Gastroesophageal sphincter (tissue), 4 donors: ENCODE measurements at places on chromosomes 7 and 10. TPM values are rescaled to one million over a fixed set of nuclear protein-coding genes. Genes with fewer than 3 reads are reported as not detected.

The LRRD1 gene
- total RNA-seq = not detected

The DGKB gene
- 32.4 TPM for total RNA-seq

The NRCAM gene
- 2.9 TPM for total RNA-seq

The CALN1 gene
- not detected for total RNA-seq

The HMX2 gene
- total RNA-seq = not detected

The RTKN2 gene
- total RNA-seq = not detected

The TUBB8 gene
- not detected for total RNA-seq

The VSIR gene
- total RNA-seq = 60.6 TPM

The CLEC5A gene
- total RNA-seq = 0.13 TPM

The ASIC3 gene
- total RNA-seq = 3.1 TPM

DNA sequence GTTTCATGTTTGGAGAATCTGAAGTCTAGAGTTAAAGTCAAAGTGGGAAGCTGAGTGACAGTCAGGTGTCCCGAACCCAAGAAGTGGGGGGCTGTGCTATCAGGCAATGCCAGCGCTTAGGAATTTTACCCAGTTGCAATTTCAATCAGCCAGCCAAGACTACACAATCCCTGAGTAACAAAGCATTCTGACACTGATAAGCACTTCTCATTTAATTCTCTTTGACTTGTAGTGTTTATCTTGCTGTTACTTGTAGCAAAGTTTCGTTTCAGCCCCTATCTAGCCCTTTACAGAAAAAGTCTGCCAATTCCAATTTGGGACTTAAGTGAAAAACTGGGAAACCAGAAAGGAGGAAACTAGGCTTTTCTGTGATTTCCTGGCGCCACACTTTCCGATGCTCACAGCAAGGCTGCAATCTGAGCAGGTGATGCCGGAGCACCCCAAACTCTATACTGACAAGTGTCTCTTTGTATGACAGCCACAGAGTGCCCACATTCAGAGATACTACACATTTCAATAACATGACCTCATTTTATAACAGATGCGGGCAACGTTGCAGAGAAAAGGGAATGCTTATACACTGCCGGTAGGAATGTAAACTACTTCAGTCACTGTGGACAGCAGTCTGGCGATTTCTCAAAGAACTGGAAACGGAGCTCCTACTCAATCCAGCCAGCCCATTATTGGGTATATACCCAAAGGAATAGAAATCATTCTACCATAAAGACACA is 61.0 kb downstream of the ITIH5 start:
- no peak for ATAC-seq

DNA sequence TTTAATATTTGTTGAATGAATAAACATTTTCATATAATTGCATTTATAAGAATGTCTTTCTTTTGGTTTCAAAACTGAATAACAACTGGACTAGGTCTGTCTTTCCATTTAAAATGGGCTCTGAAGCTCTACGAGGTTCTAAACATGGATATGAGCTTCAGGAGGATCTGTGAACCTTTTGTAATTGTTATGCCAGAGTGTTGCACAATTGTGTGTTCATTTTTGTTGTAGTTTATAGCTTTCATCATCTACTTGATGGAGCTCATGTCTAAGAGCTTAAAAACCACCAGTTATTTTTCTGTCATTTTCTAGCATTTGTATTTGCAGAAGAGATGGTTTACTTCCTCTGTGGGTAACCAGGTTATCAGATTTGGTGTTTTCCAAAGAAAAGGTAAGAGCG is 265.7 kb upstream of the NPY start:
- ATAC-seq = no peak

DNA sequence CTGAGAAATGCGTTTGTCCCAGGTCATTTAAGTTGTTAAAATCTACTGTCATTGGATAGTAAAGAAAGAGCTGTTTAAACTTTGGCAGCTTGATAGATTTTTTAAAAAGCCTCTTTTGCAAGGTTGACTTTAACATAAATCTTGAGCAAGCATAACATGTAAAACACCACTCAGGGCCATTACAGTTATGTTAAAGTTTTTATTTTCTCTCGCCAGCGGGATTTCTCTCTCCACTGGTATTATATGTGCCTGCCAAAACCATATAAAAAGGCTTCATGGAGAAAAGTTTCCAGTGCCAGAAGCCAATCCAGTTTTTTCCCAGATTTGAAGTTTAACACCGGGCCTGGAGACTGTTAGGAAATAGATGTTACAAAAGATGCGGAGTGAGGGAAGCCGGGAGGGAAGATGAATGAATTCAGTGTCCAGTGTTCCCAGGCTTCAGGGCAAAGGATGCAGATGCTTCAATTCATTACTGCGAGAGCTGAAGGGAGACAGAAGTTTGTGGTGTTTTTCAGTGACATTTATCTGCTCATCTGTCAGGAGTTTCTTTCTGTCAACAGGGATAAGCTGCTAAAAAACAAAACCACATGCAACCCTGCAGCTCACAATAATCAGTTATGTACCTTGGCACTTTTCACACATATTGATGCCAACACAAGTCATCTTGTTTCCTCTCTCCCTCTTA is 155.5 kb downstream of the SPAG6 start:
- ATAC-seq = no peak

DNA sequence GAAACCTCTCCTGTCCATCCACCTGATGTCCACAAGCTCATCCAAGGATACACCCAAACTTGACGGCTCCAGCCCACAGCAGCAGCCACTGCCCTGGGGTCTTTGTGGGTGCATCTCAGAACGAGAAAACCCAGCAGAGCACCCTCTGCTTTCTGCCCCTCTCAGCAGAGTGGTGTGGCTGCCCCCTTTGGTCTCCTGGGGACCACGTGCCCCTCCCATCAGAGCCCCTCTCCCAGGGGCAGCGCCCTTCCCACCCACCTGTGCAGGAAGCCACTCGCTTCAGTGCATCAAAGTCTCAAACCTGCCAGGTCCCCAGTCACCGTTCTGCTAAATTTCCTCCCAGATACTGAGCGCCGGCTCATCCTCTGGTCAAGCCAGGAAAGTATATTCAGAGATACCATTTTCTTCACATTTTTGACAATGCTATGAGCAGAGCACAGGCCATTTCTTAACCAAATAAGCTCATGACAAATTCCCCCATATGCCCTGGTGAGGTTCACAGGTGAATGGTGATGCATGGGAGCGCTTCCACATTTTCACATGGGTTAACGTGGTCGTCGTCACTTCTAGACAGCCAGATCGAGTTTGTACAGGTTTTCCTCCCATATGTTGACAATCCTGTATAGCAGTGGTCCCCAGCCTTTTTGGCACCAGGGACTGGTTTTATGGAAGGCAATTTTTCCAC is 32.4 kb downstream of the CAMK2B start:
- ATAC-seq = no peak

DNA sequence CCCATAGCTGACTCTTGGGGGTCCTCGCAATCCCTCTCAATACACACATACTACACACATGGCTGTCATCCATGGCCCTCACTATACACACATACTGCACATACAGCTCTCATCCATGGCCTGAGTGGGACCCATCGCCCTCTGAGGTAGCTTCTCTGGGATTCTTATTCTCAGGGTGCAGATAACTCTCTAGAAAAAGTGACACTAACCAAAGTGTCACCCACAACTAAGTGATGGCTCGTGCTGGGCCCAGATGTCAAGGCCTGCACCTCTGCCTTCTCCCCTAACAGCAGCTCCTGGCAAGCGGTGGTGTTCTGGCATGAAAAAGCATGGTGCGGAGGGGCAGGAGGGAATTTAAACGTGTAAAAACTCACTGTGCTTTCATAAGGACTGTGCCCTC is 62.7 kb upstream of the ZPBP start:
- no peak for ATAC-seq

DNA sequence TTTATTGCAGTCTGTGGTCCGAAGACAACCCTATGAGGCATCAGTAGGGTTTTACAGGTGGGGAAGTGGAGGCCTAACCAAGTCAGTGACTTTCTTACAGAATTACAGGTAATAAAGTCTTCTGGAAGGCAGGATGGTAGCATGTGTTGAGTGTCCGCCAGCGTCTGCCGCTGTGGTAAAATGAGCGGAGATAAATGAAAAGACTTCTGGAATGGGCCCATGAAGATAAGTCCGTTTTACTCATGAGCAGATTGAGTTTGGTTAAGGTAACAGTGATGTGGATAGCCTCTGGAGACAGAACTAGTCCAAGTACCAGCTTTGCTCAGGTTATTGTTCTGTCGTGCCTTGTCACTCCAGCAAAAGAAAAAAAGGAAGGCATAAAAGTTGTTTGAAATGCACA is 966 bp downstream of the FBH1 start:
- ATAC-seq = no peak

GRCh38 chr7:65722361-65722792 is 150.5 kb upstream of the VKORC1L1 start:
- no peak for ATAC-seq

DNA sequence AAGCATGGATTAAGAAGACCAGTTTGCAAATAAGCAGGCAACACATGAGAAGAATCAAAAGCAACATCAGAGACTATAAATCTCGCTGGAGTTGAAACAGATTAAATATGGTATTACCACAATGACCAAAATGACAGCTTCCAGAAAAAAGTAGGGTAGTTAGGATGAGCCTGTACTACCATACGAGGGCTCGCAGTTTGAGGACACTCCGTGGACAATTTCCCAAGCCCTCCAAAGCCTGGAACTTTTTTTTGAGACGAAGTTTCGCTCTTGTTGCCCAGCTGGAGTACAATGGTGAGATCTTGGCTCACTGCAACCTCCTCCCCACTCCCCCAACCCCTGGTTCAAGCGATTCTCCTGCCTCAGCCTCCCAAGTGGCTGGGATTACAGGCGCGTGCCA is 1.0 kb downstream of the LRRC17 start:
- ATAC-seq = no peak

- no peak for ATAC-seq
Measured at GRCh38 chr7:78179211-78179610, 380.6 kb downstream of the PHTF2 start.

- no peak for ATAC-seq
Measured at GRCh38 chr7:83520726-83521125, 128.2 kb downstream of the SEMA3E start.

DNA sequence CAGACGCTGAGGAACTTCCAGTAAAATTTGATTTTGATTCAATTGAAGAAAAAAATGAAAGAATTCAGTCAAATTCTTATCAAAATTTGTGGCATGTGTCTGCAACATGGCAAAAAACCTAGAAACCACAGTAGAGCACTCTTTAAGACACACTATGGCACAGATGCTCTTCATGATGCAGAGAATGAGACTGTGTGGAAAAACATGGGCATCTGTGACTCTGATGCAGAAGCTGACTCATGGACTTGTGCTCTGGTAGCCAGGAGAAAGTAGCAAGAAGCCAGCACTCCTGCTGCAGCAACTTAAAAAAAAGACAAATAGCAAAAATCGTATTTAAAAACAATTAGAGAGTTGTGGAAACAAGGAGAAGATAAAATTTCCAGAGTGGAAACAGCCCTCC is 8.9 kb upstream of the KCNK18 start:
- no peak for ATAC-seq

GRCh38 chr7:27196287-27196767 is 3.6 kb downstream of the HOXA13 start:
- ATAC-seq = no peak

- ATAC-seq = no peak
Measured at GRCh38 chr7:69839782-69840181, 241.5 kb downstream of the AUTS2 start.

DNA sequence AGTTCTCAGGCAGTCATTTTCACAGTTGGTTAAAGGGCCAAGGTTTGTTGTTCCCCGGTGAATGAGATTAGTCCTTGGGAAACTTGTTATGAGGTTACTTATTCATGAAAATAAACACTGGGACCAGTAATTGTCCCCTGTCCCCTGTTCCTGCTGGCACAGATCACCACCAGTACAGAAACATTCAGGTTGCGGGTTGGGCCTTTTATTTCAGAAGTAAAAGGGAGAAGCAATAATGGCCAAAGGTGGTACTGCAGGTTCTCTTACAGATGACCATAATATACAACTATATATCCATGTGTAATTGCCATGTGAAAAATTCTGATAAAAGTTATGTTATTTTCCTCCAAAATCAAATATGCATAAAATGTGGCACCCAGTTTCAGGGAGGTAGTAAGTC is 442.0 kb downstream of the SORCS1 start:
- ATAC-seq = no peak

GRCh38 chr7:70098905-70099672 is 500.8 kb downstream of the AUTS2 start:
- ATAC-seq = no peak

DNA sequence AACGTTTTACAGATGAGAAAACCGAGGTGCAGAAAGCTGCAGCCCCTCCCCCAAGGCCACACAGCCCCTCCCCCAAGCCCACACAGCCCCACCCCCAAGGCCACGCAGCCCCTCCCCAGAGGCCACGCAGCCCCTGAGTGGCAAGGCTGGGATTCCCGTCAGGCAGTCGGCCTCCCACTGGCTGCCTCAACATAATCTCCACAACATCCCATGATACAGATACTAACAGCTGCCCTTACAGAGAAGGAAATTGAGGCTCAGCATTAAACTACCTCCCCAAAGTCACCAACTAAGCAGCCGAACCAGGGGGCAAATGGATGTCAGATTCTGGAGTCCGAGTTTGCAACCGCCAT is 15.9 kb downstream of the SH3PXD2A start:
- ATAC-seq = no peak

DNA sequence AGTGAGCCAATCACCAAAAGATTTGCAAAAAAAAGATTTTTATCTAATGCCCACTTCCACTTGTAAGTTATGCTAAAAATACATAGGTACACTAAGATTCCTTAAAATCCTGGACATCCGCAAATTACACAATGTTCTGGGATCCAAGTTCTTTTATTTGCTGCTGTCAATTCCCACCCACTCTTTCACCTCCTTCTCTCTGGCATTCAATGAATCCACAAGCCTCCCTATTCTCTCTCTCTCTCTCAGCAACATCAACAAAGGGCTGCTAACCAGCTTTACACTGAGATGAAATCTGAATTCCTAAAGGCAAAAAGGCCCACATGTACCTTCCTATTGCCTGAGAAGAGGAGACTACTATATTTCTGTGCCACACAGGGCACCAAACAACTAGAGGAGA is 99.9 kb downstream of the ARMH3 start:
- ATAC-seq = no peak

GRCh38 chr7:144037414-144038035 is 11.2 kb upstream of the OR2A5 start:
- ATAC-seq = no peak

GRCh38 chr7:4742051-4742573 is 33.3 kb upstream of the AP5Z1 start:
- no peak for ATAC-seq

DNA sequence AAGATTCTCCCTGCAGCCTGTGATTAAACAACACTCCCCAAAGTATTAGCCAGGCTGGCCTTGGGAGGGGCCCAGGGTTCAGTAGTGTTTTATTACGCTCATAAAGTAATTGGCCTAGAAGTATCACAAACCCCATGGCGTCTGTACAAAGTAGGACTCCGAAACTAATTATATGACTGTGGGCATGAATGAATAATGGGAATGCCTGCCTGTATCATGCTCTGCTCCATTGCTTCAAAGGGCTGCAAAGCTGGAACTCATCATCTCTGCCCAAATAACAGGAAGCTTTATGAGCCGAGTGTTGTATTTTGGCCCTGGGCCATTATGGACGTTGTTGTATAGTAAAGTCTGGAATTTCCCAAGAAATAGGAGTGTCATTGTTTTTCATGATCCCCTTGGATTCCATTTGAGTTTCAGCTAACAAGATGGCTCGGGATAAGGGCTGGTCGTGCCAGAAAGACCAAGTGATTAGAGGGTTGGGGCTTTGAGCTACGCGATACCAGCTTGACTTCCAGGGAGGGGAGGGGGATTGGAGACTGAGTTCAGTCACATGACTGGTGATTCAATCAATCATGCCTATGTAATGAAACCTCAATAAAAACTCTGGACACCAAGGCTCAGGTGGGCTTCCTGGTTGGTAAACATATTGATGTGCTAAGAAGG is 65.3 kb upstream of the NPTX2 start:
- ATAC-seq = no peak
